ENCODE measurements at places on chromosomes 2 and 18.
A peak's percentile ranks its signal among the peaks of the same experiment; 100 is the strongest.

- DNase-seq = no peak
Measured at GRCh38 chr2:36653155-36653554, 43.4 kb upstream of the VIT start.

DNA sequence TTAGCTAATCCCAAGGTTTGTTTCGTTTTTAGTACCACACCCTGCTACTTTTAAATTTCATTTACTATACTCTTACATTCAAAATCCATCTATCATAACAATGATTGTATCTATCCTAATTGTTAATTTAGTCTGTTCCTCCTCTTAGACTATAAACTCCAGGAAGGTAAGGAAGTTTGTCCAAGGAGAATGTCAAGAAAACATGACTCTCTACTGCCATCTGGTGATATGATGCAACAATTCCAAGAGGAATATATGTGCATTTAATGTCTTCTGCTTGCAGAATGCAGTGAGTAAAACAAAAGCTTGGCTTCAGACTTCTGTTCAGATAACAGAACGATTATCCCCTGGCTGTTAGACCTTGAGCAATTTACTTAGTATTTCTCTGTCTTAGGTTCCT, 1267.1 kb downstream of the LRP1B start:
- DNase-seq = no peak

DNA sequence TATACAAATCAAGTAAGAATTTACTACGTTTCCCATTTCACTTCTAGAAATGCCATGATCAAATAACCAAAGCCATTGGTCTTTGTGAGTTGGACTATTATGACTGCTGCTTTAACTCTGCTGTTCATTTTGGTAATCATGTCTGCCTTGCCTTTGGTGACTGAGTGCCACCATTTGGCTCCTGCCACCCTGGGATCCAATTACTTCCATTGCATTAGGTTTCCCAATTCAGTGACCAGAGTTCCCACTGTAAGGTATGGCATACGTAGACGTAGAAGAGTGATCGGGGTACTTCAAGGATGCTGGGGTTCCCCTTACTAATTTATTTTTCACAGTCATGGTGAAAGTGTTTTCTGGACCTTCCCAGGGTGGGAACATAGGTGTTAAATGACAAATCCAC, 90.1 kb downstream of the SPIRE1 start:
- DNase-seq = no peak

- no peak for DNase-seq
Measured at GRCh38 chr2:95018301-95018700, 7.2 kb upstream of the MAL start.

GRCh38 chr2:221156062-221156734, 415.9 kb downstream of the EPHA4 start:
- DNase-seq = no peak

GRCh38 chr18:36648803-36649202, 180.0 kb downstream of the TPGS2 start:
- DNase-seq = no peak

GRCh38 chr2:238636269-238637073, 209.7 kb downstream of the ASB1 start:
- DNase-seq = no peak

GRCh38 chr2:128403814-128404708, 85.4 kb upstream of the HS6ST1 start:
- DNase-seq = no peak

DNA sequence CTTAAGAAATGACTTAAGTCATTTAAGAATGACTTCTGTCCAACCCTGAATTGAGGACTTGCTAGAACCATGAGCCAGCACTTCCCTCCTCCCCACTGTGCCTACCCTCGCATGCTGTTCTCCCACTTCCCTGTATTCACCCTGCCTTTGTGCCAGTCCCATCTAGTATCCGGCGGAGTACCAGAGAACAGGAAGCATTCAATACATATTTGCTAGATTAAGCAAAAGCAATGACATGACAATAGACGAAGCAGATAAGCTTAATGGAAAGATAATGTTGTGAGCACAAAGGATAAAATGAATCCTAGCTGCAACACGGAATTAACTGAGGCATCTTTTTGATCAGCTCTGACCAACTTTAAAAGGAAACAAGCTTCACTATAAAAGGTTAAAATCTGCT, 328.5 kb downstream of the TDRD15 start:
- DNase-seq = no peak

- no peak for DNase-seq
Measured at GRCh38 chr2:201974171-201975100, 59.2 kb upstream of the FZD7 start.

DNA sequence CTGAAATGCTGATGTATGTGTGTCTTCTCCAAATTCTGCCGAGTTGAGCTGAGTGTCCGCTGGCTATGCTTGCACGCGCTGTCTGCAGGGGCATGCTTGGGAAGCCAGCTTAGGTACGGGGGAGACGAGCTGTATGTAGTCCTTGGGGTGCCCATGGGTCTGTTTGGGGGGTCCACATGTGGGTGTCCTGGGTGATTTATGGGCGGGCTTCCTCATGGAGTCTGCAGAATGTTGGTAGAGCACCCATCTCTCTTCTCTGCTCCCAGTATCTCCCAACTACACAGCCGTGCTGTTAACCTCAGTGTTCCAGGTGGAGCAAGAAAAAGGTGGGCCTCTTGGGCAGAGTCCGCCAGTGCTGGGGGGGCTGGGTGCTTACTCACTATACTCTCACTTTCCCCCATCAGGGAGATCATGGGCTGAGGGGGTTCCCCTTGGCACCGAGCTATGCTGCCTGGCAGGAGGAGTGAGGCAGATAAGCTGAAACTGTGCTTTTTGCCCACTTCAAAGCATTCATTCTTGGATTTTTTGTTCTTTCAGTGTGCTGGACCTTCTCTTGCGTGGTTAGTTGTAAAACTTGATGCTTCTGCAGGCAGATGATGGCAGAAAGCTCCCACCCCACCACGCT, 128.2 kb upstream of the ALKAL2 start:
- DNase-seq = no peak

GRCh38 chr18:48263192-48263853, 145.9 kb downstream of the ZBTB7C start:
- DNase-seq = no peak

- DNase-seq = no peak
Measured at GRCh38 chr2:3666613-3666975, 8.6 kb downstream of the ALLC start.

DNA sequence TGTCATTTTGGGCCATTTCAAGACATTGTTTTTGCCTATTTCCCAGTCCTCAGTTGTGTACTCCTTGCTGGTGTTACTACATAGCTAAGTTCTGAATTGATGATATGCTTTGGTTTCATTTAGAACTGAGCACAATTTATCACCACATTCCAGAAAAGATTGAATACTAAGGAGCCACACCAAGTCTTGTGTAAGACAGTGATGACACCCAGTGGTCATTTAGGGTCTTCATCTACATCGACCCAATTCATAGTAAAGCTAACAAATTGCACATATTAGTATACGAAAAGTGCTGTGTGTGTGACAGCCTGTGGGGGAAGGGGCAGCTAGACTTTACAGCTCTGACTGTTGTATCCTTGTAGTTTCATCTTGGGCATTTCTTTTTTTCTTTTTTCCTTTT, 10.9 kb upstream of the DLX2 start:
- DNase-seq = no peak

GRCh38 chr2:20675701-20676352, 8.9 kb downstream of the GDF7 start:
- no peak for DNase-seq

DNA sequence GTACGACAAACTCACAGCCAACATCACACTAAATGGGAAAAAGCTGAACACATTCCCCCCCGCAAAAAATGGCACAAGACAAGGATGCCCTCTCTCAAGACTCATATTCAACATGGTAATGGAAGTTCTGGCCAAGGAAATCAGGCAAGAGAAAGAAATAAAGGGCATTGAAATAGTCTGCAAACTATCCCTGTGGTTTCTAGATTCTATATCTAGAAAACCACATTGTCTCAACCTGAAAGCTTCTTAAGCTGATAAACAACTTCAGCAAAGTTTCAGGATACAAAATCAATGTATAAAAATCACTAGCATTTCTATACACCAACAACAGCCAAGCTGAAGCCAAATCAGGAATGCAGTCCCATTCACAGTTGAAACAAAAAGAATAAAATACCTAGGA, 294.6 kb upstream of the CYP26B1 start:
- no peak for DNase-seq

DNA sequence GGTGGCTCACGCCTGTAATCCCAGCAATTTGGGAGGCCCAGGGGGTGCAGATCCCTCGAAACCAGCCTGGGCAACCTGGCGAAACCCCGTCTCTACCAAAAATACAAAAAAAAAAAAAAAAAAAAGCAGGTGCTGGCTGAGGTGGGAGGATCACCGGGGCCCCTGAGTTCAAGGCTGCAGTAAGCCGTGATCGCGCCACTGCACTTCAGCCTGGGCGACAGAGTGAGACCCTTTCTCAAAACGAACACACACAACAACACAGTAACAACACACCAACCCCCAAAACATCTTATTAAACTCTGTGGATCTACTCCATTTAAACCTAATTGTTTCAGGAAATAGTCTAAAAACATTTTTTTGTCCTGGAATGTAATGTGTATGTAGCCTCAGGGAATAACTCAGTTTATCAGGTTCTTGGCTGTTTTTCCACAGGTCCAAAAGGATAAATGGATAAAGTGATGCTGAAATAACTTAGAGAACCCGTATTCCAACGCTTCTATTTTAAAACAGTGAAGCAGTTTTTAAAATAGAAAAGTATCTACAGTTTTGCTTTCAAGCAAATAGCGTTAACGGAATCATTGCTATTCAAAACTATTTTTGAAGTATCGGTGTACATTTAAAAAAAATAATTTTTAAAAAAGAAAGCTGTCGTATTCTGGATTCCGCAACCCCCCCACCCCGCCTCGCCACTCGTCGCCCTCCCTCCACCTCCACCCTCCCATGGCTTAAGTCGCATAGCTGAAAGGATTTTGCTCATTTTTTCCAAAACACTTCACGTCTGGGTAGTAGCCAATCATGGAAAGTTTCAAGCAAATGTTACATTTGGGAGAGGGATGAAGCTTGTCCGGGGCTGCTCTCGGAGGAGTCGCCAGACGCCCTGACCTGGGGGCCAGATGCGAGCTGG, 895 bp upstream of the GLS start:
- DNase-seq = no peak

- DNase-seq = no peak
Measured at GRCh38 chr2:9144046-9144445, 62.6 kb upstream of the ASAP2 start.

DNA sequence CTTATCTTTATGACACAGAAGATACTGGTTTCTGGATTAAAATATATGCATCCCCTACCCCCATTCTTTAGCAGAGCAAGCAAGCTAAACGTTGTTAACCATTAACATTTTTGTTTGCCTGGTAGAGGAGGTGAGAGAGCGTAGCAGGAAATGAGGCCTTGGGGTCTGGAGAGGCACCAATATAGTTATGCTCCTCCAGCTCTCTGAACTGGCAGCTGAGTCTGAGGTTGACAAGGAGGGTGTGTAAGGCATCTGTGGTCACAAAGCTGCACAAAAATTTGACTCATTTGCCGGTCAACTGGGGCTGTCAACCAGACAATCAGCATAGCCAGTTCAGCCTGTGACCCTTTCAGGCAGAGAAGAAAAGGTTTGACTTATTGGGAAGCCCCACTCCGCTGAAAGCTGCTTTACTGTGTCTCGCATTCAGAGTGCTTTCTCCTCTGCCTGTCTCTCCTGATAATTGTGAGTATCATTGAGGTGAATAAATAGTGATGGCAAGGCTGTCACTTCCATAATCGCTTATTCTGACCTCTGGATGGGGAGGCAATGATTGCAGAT, 647.5 kb upstream of the SETBP1 start:
- DNase-seq = no peak

DNA sequence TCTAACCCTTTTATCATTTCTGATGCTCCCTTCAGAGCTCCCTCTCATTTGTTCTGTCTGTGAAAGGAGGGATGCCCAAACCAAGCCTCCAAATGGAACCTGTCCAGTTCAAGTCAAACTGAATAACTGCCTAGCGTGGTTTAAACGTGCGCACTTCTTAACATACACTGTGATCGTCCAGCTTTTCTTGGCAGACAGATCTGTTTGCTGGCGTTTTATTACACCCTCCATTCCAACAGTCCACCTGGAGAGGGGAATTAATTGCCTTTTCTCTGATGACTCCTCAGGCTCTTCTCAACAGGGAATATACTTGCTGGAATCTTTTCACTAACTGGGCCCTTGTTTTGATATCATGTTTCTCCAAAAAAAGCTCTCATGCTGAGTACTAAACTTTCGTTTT, 379.2 kb upstream of the POU3F3 start:
- DNase-seq = no peak

GRCh38 chr2:37890893-37891495, 34.1 kb upstream of the RMDN2 start:
- peak; percentile 73 for DNase-seq

DNA sequence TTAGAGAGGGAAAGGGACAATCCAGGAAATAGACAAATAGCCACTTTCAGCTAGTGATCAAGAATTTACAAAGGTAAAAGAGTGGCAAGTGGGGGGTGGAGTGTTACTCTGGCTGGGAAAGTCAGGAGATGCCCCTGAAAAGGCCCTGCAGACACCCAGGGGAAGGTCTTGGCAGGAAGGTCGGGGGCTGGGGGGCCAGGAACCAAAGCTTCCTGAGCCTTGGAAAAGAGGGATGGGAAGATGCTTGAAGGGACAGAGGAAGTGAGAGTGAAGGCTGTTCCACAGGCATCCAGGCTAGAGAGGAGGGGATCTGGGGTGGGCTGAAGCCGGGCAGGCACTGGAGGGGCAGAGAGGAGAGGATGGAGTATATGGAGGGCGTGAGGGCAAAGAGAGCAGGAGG, 3.9 kb upstream of the TMEM37 start:
- DNase-seq = no peak

DNA sequence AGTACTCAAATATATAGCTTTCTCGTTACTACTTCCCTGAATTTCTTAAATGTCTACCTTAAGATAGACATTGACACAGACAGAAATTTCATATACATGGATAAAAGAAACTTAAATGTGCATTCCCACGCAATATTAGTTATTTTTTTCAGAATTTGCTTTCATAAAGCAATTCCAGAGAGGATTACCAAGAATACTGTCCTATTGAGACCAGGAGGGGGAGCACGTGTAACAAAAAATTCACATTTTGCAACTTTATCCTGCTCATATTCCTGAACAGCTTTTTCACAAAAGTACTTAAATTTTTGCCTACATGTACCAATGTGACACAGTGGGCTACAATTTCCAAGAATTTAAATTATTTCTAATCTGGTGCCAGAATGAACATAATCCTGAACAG, 30.7 kb upstream of the ERCC3 start:
- no peak for DNase-seq

DNA sequence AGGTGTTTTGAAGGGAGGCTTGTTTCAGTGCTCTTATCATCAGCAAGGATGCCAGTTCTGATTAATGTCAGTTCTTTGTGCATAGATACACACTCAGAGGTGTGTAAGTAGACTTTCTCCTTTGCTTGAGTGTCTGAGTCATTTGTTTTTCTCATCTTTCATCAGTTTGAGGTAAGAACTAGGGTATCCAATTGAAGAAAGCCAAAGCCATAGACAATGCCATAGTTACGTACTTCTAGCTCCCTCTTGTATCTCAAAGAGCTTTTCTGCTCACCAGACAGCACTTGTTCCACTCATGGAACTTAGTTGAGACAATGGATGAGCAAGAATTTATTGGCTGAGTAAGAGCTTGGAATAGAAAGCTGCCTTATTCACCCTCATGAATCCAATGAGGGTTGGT, 520.1 kb downstream of the PIK3C3 start:
- DNase-seq = no peak

GRCh38 chr2:232893834-232894233, 23.8 kb downstream of the SNORC start:
- DNase-seq = no peak

GRCh38 chr2:180289627-180290026, 282.5 kb upstream of the CWC22 start:
- DNase-seq = no peak

All from left cardiac atrium (tissue), 4 donors.